Activated naive CD4-positive, alpha-beta T cell (primary cell): ENCODE measurements at places on chromosomes 5 and 9.

DNA sequence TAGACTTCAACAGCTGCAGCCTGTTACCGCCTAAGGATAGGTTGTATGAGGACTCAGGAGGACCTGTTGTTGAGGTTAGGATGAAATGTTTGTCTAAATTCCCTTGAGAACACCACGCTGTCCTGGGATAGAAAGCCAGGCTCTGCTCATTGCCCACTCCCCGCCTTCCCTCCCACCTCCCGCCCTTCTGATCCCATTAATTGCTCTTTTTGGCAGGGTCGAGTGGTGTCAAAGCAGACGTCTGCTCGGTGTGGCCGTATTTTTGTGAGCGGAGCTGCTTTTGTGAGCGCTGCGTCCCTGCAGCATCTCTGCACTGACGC lies 62.3 kb downstream of the SPATA31C2 start:
- no peak for DNase-seq

- DNase-seq: no peak
These were observed 5.6 kb upstream of the CAMK2A start for GRCh38 chr5:150295172-150295634.

DNA sequence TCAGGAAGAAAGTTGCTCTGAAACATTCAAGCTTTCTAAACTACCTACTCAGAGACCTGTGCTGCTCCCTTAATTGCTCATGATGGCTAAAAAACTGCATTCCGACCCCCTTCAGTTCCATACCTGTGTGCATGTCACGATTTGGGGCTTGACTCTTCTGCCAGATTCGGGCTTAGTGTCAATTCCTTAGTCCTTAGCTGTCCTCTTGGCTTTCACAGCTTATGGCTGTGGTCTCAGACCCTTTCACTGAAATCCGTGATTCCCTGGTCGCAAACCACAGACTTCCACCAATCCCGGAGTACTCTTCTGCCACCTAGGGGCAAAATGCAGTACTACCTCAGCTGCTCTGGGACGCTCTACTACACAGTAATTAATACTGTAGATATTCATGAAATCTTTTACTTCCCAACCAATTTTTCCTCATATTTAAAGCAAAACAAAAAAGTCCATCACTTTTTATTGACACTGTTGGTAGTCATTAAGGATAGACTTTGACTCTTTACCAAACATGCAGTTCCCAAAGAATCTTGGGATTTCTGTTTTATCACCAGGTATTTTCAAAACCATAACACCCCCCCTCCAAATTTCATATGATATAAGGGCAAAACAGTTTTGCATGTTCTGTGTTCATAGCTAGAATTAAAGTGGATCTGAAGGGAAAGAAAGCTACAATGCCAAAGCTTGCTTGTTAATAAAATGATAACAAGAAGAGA lies 617.4 kb downstream of the SLCO4C1 start:
- DNase-seq: no peak

DNA sequence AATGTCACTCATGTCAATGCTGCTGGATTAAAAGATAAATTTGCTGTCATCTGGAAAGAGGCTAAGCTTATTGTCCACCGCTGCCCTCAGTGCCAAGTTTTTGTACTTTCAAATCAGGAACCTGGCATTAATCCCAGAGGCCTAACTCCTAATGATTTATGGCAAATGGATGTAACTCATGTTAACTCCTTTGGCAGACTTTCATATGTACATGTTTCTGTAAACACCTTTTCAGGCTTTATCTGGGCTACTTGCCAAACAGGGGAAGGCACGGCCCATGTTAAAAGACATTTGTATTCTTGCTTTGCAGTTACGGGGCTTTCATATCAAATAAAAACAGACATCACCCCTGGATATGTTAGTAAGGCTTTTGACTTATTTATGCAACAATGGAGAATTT lies 608.0 kb upstream of the ACO1 start:
- no peak for DNase-seq

- DNase-seq: no peak
These were observed 19.0 kb upstream of the GPX3 start for GRCh38 chr5:151001436-151001835.

DNA sequence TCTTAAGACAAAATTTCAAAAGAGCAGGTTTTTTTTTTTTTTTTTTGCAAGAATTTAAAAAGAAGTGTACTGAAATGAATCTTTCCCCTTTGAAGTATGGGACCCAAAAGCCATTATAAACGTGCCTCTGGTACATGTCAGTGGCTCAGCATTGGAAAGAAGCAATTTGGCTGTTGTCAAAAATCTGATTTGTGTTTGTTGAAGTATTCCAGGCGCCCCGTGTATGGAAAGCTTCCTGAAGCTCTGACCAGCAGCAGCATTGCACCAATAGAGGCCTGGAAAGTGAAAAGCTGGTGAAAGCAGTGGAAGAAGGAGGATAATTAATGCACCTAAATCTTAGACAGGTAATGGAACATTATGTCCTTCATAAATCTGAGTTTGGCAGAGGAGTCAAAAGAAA lies 215.0 kb downstream of the PARP8 start:
- no peak for DNase-seq

GRCh38 chr5:128303593-128303992 lies 220.0 kb downstream of the SLC12A2 start:
- DNase-seq: no peak

DNA sequence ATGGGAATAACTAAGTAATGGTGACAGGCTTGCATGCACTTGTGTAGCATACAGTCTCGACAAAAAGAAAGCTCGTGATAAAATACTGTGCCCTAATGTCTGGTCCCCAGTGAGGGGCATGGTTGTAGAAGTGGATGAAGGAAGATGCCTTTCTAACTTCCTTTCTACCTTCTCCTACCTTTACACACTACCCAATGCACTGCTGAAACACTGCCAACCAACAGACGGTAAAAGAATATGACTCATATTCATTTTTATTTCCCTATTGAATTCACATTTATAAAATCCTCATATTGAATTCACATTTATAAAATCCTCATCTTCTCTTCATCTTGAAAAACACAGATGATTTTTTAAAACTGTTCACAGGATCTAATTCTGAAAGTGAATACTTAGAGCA lies 223.0 kb downstream of the PJA2 start:
- DNase-seq: no peak

- DNase-seq: no peak
These were observed 526 bp upstream of the STXBP1 start for GRCh38 chr9:127611603-127611898.

GRCh38 chr9:37438359-37438758 lies 15.9 kb downstream of the GRHPR start:
- no peak for DNase-seq

- DNase-seq: no peak
These were observed 85.0 kb downstream of the HMHB1 start for GRCh38 chr5:143896966-143897365.

DNA sequence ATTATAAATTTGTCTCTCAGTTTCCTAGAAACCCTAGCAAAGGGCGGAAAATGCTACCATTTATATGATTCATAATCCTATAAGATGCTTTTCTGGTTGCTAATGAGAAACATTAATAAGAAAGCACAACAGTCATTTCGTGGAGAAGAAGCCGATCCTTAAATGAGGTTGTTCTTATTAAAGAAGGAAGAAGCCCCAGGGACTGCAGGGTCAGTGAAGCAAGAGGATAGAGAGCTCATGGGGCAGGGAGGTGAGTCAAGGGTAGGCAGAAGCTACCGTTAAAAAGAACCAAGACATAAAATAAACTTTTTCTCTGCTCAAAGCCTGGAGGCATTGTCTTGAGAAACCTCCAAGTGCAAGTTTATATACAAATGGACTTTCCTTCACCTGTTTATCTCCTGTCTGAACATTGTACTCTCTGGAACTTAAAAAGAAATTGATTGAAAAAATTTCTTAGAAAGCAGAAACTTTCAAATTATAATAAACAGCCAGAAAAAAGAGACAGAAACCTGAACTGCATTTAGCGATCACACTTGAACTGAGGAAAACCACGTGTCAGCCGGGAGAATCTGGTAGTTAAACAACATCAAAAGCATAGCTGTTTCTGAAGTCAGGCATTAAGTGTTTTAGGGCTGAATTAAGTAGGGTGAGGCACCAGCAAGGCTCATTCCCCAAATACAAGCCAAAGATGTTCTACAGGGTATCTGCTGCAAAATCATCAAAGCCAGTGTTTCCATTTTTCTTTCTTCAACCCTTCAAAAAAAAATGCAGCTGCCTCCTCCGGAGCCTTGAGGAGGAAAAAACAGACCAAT lies 21.9 kb downstream of the HTR4 start:
- no peak for DNase-seq

DNA sequence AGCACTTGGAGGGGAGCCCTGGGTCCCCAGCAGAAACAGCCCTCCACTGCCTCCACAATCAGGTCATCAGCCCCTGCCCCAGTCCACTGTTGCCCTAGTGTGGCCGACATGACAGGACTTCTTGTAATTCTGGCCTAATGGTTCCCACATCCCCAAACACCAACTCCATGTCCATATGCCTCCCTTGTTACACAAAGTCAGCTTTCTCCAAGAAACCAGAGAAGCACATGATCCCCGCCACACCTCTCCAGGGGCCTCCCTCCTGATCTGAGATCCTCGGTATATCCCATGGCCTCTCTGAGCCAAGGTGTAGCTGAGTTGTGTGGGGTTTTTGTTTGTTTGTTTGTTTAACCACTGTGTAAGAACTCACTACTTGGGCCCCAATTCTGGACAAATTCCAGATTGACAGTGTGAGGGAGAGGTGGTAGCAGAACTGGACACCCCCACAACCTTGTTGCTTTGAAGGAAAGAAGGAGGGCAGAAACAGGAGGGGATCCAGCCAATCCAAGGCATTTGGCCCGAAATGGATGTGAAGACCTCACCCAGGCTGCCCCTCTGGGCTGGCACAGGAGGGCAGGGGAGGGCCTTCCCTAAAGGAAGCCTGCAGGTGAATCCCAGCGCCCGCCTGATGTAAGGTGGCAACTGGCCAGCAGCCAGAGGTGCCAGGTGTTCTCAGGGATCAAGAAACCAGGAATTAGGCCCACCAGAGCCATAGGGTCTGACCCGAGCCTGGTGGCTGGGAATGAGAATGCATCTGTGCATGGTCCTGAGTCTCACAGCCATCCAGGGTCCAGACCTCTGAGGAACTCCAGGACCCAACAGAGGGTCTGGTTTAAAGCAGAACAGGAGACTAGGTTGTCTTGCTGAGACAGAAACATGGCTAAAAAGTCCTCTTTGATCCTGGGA lies 13.4 kb downstream of the IRF1 start:
- no peak for DNase-seq

- no peak for DNase-seq
These were observed 257.9 kb upstream of the ADAMTS16 start for GRCh38 chr5:4882186-4882585.

DNA sequence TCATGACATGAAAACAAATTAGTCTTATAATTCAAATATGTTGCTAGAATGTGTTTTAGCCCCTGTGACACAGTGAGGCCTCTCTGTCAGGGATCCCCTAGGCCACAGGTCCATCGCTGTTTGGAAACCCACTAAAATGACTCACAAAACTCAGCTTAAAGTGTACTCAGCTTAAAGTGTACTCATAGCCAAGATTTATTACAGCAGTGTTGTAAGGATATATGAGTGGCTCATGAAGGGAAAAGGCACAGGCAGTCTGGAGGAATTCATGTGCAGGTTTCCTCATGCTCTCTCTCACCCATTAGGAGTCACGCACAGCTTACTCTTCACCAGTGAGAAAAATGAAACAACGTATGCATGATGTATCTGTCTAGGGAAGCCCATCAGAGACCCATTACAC lies 24.4 kb upstream of the TGFBI start:
- DNase-seq: no peak

DNA sequence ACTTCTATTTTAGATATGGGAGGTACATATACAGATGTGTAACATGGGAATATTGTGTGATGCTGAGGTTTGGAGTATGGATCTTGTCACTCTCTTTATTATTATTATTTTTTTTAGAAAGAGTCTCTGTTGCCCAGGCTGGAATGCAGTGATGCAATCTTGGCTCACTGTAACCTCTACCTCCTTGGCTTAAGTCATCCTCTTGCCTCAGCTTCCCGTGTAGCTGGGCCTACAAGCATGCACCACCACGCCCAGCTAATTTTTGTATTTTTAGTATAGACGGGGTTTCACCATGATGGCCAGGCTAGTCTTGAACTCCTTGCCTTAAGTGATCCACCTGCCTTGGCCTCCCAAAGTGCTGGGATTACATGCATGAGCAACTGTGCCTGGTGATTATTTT lies 138.4 kb upstream of the SLC28A3 start:
- DNase-seq: no peak

GRCh38 chr9:128285033-128285784 lies 9.1 kb downstream of the SWI5 start:
- DNase-seq: no peak

DNA sequence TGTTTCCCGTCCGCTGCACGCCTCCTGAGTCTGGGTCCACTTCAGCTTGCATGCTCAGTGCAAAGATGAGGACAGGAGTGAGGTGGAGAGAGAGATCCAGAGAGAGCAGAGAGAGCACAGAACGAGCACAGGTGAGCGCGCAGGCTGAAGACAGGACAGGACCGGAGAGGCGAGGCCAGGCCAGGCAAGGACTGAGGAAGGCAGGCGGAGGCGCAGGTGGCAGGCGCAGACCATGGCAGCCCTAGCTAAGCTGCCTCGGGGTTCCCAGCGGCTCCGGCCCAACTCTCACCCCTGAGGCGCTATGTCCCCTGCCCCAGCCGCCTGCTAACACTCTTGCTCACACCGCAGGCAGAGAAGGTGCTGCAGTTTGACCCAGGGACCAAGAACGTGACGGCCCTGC lies 9.7 kb downstream of the GRIN1 start:
- no peak for DNase-seq

GRCh38 chr5:168869615-168870227 lies 290.6 kb upstream of the PANK3 start:
- DNase-seq: no peak

DNA sequence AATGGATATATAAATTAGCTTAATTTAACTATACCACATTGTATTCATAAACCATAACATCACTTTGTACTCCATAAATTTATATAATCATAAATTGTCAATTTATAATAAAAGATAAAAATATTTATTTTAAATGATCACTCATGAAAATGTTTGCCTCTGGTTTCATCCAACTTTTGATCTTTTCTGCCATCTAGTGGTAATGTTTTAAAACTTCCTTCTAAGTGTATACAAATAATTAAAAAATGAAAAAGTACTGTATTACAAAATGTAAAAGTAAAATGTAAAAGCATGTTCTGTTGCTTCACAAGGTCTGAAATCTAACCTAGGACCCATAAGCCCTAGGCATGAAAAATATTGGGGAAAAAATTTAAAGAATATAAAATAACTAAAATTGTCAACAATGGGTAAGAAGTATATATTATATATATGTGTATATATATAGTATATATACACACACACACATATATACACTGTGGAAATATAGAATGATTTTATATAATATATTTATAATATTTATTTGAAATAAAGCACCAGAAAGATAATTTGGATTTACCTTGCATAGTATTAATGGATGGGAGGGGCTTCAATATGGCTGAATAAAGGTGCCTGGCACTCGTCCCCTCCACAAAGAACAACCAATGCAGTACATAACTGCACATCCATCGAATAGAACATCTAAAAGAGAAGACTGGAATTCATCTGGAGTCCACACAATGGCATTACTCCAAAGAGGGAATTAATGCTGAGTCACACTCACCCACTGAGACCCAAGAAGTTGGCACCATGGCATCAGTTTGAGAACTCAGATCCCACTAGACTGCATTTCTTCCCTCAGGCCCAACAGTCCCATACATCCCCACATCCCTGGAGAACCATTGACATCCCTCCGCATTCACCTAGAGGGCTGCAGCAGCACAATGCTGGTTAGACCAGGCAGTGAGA lies 32.5 kb downstream of the ANXA1 start:
- no peak for DNase-seq
